ENCODE measurements at places on chromosomes 11 and 22.
A peak's percentile ranks its signal among the peaks of the same experiment; 100 is the strongest.

DNA sequence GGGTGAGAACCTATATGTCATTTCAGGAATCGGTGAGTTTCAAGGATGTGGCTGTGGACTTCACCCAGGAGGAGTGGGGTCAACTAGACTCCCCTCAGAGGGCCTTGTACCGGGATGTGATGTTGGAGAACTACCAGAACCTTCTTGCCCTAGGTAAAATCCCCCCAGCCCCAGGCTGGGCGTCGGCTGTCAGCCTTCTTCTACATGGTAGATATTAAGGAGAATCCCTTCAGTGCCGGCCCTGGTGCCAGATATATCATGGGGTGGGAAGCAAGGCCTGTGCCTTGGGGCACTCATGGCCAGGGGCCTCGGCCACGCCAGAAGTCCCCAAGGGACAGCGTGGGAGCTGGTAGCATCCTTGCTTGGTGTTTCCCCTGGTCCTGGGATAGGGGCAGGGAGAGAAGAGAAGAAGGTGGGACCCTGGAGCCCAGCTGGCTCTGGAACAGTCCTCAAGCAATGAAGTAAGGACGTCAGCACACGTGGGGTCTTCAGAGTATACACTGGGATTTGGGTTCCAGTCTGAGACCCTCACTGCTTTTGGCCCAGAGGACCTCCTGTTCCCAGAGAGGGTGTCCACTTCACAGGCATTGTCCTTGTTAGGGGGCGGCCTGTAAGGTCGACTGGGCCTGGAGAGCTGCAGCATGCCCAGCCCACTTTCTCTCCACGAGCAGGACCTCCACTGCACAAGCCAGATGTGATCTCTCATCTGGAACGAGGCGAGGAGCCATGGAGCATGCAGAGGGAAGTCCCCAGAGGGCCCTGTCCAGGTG is 6.8 kb downstream of the ZNF74 start:
- no peak for DNase-seq

DNA sequence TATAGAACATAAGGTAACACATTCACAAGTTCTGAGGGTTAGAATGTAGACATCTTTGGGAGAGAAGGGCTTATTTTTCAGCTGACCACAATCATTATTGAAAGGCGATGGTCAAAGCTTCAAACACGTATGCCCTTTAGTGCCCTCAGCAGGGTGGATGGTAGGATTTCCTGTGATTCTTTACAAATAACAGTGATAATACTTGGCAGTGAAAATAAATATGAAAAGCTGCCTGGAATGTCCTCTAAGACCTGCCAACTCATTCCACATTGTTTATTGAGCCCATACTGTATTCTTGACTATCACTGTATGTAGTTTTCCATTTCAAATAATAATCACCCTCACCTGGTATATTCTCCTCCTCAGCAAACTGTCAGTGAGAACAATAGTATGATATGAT is 13.7 kb upstream of the MPEG1 start:
- no peak for DNase-seq

DNA sequence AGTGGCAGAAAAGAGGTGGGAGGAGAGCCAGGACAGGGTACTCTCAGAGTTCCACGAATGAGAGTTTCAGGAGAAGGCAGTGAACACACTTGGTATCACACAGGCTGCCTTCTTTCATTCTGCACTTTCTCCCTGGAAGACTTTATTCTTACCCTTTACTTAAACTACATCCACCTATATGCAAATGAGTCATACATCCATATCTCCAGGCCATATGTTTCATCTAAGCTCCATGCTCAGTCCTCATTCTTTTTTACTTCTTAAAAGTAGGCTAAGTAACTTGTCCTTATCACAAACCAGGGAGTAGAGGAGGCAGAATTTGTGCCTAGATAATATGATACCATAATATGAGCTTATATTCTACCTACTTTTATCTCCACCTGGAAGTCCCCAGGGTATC is 6.2 kb upstream of the HYLS1 start:
- DNase-seq = no peak

DNA sequence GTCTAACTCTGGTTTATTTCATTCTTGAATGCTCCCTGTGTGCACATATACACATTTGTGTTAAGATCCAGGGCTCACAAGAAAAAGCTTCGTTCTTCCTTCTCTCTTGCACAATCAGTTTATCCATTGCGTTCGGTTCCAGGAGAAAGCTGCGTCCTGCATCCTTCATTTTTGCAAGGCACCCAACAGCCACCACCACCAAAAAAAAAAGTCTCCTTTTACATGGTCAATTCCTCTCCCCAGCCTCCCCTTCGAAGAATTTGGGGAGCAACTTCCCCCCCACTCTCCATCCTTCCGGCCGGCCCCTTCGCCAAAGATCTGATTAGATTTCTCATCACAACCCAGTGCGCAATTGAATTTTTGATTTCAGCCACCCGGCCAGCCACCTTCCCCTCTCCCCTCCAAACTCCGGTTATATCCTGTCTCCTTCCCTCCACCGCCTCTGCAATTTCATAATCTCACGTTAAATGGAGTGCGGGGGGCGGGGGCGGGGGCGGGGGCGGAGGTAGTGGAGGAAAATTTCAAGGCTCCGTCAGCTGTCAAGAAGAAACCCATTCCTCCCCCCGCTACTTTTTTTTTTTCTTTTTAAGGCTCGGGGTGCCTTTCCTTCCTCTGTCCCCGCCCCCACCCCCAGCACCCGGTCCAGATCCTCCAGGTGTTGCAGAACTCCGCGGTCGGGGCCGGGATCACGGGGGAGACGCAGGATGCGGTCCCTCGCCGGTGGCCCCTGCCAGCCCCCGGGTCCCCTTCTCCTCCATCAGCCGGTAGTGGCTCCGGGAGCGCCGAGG is 1166.5 kb downstream of the LRRC4C start:
- no peak for DNase-seq

DNA sequence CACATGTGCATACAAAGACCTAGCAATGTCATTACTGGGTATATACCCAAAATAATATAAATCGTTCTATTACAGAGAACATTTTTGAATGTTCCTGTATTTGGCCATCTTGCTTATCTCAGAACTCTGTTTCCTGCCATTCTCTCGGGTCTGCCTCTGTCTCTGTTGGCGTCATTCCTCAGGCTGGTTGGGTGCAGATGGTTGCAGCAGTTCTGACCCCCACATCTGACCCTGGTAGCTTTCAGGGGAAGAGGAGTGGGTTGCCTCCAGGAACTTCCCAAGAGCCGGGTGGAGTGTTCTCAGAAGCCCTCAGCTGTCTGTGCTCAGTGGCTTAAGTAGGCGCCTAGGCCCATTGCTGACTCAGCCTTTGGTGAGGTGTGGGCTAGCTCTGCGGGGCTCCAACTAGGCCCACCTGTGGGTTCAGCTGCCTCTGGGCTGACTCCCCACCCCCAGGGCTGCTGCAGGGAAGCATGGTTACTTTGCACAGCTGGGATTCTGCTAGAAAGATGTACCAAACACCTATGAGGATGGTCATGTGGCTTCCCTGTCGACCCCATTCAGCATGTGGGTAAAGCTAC is 114.0 kb downstream of the TBC1D22A start:
- no peak for DNase-seq

- no peak for DNase-seq
These were observed 16.4 kb downstream of the CDKN1C start for GRCh38 chr11:2869134-2869526.

GRCh38 chr11:102256251-102256650 is 61.0 kb upstream of the BIRC3 start:
- no peak for DNase-seq

- peak; percentile 7 for DNase-seq
These were observed 725 bp downstream of the KDM2A start for GRCh38 chr11:67119585-67120391.

GRCh38 chr22:36334081-36334820 is 53.5 kb downstream of the MYH9 start:
- DNase-seq = no peak

DNA sequence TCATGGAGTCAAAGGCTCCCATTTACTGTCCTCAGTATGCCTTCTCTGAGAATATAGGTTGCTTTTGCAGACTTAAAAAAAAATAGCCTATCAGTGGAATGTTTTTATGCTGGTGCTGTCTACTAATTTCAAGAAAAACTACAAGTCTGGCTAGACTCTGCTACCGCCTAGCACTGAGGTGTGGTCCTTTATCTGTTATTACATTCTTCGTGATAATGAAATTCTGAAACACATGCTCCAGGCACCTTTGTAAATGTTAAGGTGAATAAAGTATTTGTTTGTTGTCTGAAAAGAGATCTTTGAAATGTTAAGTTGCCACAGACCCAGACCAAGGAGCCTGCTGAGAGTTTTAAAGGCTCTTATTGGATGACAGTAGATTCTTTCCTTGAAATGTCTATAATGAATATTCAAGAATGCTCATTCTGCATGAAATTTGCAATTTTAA is 95.3 kb downstream of the DBX1 start:
- DNase-seq = no peak

GRCh38 chr11:69683764-69684333 is 8.7 kb upstream of the LTO1 start:
- no peak for DNase-seq

- DNase-seq = no peak
These were observed 2.3 kb upstream of the SLC25A1 start for GRCh38 chr22:19180740-19181410.

DNA sequence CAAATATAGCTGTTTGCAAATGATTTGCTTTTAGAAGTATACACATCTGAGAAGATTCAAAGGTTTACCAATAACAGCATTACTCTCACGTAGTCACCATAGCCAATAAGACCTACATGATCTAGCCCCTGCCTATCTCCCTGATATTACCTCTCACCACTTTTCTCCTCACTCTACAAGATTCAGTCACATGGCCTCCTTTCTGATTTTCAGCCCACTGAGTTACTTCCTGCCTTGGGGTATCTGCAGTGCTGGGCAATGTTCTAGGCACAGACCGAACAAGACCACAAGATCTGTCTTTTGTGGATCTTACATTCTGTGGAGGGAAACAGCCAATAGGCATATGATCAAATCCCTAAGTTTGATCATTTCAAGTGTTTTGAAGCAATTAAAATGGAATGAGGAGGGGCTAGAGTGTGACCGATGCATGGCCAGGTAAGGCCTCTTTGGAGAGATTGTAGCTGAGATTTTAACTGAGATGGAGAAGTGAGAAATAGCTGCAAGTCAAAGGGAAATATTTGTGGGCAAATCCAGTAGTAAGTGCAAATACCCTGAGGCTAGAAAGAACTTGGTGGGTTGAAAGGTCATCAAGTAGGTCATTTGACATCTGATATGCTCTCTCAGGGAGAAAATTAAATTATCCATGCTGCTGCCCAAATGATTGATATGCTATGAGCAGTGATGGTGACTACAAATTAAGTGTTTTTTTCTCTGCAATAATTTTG is 43.1 kb downstream of the ARL14EP start:
- no peak for DNase-seq

- no peak for DNase-seq
These were observed 106.8 kb downstream of the RBFOX2 start for GRCh38 chr22:35921777-35922176.

GRCh38 chr11:46669711-46670139 is 30.7 kb downstream of the ARHGAP1 start:
- no peak for DNase-seq

GRCh38 chr22:32217465-32217864 is 12.6 kb upstream of the RFPL2 start:
- DNase-seq = no peak

DNA sequence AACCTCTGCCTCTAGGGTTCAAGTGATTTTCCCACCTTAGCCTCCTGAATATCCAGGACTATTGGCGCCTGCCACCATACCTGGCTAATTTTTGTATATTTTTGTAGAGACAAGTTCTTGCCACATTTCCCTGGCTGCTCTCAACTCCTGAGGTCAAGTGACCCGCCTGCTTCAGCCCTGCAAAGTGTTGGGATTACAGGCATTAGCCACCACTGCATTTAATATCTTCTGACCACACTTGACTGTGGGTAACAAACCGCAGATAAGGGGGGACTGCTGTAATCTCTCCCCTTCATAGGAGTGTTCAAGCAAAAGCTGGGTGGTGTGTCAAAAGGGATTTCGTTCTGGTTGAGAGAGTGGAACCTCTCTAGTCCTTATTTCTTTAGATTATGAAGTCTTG is 53.4 kb downstream of the GRAMD1B start:
- no peak for DNase-seq

DNA sequence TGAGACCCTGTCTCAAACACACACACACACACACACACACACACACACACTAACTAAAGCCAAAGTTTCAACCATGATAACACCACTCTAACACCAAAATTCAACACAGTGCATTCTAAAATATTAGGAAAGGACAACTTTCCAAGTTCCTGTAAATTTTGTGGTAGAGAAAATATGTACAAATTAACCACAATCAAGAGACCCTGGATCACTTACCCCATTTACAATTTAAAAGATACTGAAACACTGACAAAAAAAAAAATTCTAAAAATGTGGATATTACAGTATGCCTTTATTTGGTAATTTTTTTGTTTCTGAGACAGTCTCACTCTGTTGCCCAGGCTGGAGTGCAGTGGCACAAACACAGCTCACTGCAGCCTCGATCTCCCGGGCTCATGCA is 9.7 kb downstream of the MRTFA start:
- DNase-seq = no peak

- no peak for DNase-seq
These were observed 11.3 kb downstream of the TRIM66 start for GRCh38 chr11:8671193-8671612.

- DNase-seq = no peak
These were observed 40.5 kb upstream of the FBLN1 start for GRCh38 chr22:45462034-45462655.

- DNase-seq = no peak
These were observed 61.7 kb upstream of the CHRNA10 start for GRCh38 chr11:3732671-3733436.

DNA sequence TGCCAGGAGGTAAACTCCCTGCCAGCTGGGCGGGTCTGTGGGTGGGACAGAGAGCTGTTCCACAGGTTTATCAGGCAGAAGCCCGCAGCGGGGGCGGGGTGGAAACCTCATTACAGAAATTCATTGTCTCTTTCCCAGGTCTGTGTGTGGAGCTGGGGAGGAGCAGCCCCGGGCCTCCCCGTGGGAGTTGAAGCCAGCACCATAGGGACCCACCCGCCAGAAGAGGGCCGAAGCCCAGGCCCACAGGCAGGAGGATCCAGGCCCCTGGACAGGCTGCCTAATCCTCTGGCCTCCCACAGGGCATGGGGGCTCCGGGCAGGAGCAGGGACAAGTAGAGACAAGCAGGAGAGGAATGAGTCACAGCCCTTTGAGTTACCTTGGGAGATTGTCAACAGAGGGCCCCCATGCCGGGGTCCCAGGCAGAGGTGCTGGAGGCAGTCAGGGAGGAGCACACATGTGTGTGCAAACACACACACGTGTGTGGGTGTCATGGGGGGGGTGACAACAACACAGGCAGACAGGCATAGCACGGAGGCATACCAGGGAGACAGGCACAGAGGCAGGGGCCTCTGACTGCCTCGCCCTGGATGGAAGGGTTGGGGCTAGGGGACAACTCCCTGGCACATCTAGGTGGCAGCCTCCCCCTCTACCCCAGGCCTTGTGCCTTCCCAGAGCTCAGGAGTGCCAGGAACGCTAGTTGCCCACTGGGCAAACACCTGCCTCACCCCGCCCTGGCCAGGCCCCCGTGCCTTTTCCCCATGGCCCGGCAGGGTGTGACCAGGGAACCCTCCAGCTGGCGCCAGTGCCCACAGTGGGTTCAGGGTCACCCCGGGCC is 1.4 kb downstream of the CDC42BPG start:
- DNase-seq = no peak

Measured in stimulated activated CD4-positive, alpha-beta T cell treated with anti-CD3 and anti-CD28 coated beads, TNF-alpha, amount 100 ng/mL, for 1 hour (primary cell).